ENCODE measurements at places on chromosomes 3 and 15.

GRCh38 chr3:22228705-22229104, 477.7 kb upstream of the ZNF385D start:
- DNase-seq, result no peak

GRCh38 chr3:25000971-25001591, 427.0 kb upstream of the RARB start:
- no peak for DNase-seq

- DNase-seq, result no peak
Observed at GRCh38 chr3:106877627-106878026, 499.6 kb upstream of the CCDC54 start.

- DNase-seq, result no peak
Observed at GRCh38 chr3:119497820-119498185, 544 bp upstream of the TIMMDC1 start.

- DNase-seq, result peak; percentile 81
Observed at GRCh38 chr15:94844538-94845389, 613.4 kb downstream of the MCTP2 start.

DNA sequence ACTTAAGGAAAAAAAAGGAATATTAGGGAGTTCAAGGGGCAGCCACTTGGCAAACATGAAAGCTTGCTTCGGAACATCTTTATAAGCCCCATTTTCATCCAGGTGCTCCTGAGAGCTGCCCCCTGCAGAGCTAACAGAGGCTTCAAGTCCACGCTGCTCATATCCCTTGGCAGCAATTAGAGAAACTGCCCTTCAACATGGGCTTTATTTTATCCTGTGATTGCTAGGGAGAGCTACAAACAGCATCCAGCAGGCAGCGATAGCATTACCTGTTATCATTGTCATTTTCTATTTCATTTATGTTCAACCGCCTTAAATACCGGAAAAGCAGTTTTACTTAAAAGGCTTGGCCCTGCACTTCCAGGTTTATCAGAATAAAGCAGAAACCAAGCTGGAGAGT, 68.4 kb upstream of the MCTP2 start:
- no peak for DNase-seq

GRCh38 chr3:104521606-104522336, 844.9 kb upstream of the ALCAM start:
- DNase-seq, result no peak

DNA sequence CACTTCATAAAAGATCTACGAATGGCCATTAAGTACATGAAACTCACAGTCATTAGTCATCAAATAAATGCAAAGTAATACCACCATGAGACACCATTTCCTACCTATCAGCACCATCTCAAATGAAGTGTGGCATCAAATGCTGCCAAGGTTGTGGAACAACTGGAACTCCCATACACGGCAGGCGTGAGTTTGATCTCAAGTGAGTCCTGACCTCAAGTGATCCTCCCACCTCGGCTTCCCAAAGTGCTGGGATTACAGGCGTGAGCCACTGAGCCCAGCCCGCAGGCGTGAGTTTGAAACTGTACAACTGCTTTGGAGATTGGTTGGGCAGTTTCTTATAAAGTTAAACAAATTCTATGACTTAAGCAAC, 28.8 kb upstream of the HDAC11 start:
- no peak for DNase-seq

DNA sequence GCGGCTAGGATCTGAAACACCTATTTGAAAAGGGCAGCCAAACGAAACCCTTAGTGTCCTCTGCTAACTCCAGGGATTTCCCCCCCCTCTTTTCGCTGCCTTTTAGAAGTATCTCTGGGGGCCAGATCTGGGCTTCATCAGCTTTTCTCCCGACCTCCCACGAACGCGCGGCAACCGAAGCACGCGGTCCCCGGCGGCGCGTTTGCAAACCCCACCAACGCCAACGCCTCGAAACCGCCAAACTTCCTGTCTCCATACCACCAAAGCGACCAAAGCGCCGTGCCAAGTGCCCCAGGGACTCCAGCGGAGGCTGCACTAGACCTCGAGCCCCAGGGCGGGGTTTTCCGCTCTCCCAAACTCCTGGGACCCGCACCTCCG, 155.8 kb upstream of the FRMD4B start:
- DNase-seq, result peak; percentile 16

- DNase-seq, result no peak
Observed at GRCh38 chr3:145639875-145640274, 521.1 kb downstream of the PLOD2 start.

GRCh38 chr3:21942328-21942727, 191.3 kb upstream of the ZNF385D start:
- DNase-seq, result peak; percentile 21

DNA sequence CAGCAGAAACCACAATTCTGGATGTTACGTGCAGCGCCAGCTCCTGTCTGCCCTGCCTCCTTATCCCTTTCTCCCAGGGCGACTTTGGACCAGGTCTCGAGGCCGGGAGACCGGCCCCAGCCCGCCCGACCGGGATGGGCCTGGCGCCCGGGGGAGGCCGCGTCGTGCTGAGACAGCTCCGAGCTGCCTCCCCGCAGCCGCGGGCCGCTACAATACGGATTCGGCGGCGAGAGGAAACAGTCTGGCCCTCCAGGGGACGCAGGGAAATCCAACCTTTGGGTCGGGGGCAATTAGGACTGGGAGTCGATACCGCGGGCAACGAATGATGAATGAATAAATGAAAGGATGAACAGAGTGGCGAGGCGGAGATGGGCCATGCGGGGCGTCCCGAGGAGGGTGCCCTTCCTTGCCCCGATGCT, 537 bp downstream of the GRAMD2A start:
- DNase-seq, result no peak

DNA sequence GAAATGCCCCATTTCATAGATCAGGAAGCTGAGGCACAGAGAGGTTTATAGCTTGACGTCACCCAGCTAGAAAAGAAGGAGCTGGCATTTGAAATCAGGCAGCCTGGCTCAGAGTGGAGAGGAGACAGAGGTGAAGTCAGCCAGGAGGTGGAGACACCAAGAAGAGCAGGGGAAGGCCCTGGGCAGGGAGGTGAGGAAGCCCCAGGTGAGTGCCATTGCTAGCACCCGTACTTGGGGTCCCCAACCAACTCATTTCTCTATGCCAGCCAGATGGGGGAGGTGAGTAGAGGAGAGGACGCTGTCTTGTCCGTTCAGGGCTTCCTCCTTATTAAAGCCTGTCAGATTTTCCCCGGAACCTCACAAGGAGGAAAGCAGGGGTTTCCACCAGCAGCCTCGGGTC, 149.6 kb upstream of the TLE3 start:
- no peak for DNase-seq

Data from heart left ventricle (tissue), 16 donors.